ENCODE measurements at places on chromosomes 12 and 14.

- no peak for DNase-seq
Measured at GRCh38 chr12:71536939-71537622, 97.5 kb downstream of the LGR5 start.

DNA sequence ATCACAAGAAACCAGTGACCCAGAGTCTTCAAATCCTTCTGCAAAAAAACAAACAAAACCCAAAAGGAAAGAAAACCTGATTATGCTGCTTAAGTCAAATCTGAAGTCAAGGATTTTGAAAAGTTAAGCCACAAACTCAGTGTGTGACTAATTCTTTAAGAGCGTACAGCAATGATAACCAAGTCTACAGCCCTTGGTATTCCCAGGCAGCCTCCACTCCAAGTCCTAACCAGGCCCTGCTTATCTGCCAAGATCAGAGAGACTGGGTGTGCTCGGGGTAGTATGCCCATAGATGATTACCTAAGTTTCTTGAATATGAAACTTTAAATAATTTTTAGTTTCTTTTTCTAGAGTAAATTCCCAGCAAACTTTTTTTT is 13.1 kb downstream of the PGAM5 start:
- no peak for DNase-seq

GRCh38 chr12:130331146-130331545 is 6.5 kb upstream of the PIWIL1 start:
- no peak for DNase-seq

DNA sequence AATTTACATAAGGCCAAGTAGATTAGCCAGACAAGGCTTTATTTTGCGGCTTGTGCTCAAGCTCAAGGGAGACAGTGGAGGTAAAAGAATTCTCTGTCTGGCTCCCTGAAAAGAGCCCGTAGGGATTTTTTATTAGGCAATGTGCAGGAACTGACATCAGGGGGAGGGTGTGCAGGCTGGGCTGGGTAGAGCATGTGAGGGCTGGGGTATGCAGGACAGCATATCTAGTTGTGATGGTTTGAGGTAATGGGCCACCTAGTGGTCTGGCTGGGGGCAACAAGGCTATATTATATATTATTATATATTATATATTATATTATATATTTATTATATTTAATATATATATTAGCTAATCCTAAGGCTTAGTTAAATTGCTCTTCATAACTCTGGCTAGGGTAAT is 102.1 kb downstream of the TMEM117 start:
- no peak for DNase-seq

DNA sequence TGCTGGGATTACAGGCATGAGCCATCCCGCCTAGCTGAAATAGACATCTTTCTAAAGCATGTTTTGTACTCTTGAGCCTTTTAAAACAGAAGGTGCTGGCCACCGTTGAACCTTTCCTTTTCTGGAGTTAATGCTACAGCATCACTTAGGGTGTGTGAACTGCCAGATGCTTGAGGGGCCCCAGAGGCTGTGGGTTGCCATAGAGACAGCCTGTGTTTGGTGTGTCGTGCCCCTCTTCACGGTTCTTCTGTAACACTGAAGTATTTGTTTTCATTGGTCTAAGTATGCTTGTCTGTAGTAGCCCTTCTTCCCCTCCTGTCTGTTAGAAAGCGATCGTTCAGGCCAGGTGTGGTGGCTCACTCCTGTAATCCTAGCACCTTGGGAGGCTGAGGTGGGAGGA is 30.8 kb downstream of the PLEKHG3 start:
- DNase-seq = no peak

DNA sequence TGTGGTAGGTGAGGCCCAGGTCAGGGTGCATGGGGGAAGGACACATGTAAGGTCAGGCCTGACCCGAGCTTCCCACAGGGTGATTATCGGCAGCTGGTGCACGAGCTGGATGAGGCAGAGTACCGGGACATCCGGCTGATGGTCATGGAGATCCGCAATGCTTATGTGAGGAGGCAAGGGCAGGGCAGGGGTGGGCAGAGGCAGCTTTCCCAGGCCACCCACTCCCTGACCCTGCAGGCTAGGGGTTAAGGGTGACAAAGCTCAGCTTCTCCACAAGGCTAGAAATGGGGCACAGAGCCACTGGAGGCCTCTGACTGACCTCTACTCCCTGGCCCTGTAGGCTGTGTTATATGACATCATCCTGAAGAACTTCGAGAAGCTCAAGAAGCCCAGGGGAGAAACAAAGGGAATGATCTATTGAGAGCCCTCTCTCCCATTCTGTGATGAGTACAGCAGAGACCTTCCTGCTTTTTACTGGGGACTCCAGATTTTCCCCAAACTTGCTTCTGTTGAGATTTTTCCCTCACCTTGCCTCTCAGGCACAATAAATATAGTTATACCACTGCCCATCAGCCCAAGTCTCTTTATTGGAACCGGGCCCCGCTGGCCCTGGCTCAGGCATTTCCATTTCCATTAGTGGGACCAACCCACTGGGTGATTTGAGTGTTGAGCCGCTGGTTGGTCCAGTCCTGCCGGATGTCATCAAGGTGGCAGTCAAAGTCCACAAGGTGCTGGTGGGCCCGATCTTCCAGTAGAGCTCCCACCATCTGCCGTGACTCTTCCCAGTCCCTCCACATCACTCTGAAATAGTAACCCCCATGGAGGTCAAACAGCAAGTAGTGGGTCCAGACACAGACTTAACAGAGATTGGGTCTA is 2.6 kb downstream of the PSME1 start:
- no peak for DNase-seq

DNA sequence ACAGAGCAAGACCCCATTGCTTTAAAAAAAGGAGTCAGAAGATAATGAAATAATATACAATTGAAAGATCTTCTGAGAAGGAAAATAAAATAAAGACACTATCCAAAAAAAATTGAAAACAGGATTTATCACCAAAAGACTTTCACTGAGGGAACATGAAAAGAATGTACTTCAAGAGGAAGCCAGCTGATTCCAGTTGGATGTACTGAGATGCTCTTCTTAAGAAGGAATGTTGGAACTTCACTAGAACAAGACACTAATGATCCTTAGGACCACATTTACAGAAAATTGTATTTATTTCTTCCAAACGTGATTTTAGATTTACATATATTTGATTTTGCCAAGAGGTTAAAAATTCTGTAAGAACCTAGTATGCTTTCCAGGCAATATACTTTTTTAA is 65.6 kb upstream of the CNOT2 start:
- DNase-seq = no peak

DNA sequence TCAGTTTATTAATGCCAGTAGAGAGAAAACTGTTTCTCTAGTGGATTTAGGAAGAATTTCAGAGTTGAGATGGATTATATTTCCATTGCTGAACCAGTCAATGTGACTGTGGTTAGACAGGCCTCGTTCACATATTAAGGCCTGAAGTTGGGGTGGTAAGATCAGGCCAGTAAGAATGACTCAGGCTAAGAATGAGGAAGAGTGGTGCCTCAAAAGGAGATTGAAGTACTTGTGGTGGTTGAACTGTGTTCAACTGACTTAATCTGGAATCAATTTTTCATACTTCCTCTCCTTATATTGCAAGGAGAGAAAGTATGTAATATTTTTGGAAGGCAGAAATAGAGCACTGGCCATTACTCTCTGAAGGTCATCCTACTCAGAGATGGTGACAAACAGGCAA is 37.8 kb upstream of the ATF7IP start:
- no peak for DNase-seq
